ENCODE measurements at places on chromosomes 3 and 15.

DNA sequence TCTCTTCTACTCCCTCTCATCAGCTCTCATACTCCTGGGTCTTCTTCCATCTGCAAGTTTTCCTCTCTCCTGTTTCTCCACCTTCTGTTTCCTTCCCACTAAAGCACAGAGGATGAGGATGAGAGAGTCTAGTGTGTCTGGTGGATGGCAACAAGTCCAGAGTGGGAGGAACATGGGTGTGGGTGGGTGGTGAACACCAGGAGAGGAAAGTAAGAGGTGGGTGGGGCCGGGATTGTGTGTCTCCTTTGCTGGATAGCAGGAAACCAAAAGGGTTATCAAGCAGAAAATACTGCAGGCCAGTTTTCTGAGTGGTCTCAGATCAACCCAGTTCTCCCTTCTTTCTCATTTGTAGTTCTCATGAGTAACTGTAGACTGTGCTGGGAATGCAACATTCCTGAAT is 52.9 kb upstream of the EPHB1 start:
- DNase-seq, result no peak

- DNase-seq, result no peak
Measured at GRCh38 chr3:13851997-13852637, 27.8 kb downstream of the WNT7A start.

GRCh38 chr15:39488516-39488915 is 92.4 kb upstream of the THBS1 start:
- no peak for DNase-seq

DNA sequence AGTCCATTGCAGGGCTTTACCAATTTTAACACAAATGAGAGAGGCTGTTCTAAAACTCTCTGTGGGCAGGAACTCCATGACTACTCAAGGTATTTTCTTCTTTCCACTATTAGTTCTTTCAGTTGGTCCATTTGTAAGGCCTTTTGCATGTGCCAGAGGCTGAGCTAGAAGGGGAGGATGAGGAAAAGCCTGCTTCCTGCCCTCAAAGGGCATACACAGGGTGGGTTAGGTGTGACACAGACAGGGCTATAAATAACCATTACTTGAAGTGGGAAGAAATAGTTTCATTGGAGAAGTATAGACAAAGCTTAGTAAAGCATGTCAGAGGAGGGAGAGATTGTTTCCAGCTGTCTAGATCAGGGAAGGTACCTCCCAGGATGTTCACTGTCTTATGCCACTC is 52.1 kb upstream of the PRTG start:
- DNase-seq, result no peak

DNA sequence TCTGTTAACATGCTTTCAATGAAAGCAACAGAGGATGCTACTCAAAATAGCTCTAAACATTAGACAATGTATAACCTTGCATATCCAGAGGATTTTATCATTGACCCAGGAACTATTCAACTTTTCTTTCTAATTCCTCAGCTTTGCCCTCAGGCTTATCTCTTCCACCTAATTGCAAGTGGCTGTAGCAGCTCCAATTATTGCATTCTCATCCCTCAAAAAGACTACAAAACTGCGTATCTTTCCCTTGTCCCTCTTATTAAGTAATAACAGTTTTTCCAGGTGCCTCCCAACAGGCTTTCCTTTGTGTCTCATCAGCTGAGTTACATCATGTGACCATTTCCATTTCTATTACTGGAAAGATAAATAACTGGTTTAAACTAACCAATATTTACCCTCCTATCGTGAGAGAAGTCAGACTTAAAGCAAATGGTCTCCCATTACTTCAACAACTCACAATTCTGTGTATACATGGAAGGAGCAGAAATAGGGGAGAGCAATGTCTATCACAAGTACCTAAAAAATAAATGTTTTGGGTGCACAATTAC is 78.0 kb upstream of the MBNL1 start:
- no peak for DNase-seq

- DNase-seq, result no peak
Measured at GRCh38 chr15:34271493-34271892, 46.7 kb downstream of the EMC4 start.

Measured in NCI-H1092 treated with DMSO at 0.1 percent for 48 hours (cell line).